Activated CD4-positive, alpha-beta T cell treated with anti-CD3 and anti-CD28 coated beads for 36 hours (primary cell): ENCODE measurements at places on chromosomes 16 and 17. TPM values are rescaled to one million over a fixed set of nuclear protein-coding genes. Genes with fewer than 3 reads are reported as not detected.
A peak's percentile ranks its signal among the peaks of the same experiment; 100 is the strongest.

GRCh38 chr17:35694906-35695305, 36.5 kb upstream of the RASL10B start:
- no peak overlapping the region for H3K27ac ChIP-seq
- H3K4me1 ChIP-seq, result peaks cover 2% of the 10 kb centered on the region
- H3K4me3 ChIP-seq, result no peak overlapping the region
- H3K36me3 ChIP-seq, result peaks cover 36% of the 10 kb centered on the region

- peak; percentile 72 for DNase-seq
- H3K4me3 ChIP-seq, result no peak overlapping the region
- no peaks in the 10 kb centered on the region for H3K4me1 ChIP-seq
- H3K36me3 ChIP-seq, result peaks cover 47% of the 10 kb centered on the region
These were observed 19.5 kb downstream of the ATP2A3 start for GRCh38 chr17:3944485-3945388.

GRCh38 chr16:9647981-9648701, 534.1 kb downstream of the GRIN2A start:
- H3K4me3 ChIP-seq, result no peak overlapping the region
- peaks cover 5% of the 10 kb centered on the region for H3K27me3 ChIP-seq
- H3K4me1 ChIP-seq, result no peaks in the 10 kb centered on the region
- H3K27ac ChIP-seq, result no peak overlapping the region

GRCh38 chr16:55477736-55478135, 1.3 kb upstream of the MMP2 start:
- H3K27ac ChIP-seq, result no peak overlapping the region
- peaks cover 46% of the 10 kb centered on the region for H3K27me3 ChIP-seq
- no peak overlapping the region for H3K4me3 ChIP-seq

DNA sequence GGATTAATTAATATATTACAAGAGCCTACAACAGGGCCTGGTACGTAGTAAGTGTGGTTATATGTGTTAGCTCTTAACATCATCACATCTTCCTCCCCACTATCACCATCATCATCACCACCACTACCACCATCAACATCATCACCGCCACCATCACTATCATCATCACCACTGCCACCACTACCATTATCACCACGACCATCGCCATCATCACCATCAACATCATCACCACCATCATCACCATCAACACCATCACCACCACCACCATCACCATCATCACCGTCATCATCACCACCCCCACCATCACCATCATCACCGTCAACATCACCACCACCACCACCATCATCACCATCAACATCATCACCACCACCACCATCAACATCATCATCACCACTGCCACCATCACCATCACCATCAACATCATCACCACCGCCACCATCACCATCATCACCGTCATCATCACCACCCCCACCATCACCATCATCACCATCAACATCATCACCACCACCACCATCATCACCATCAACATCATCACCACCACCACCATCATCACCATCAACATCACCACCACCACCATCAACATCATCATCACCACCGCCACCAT, 7.8 kb upstream of the IL4R start:
- no peaks in the 10 kb centered on the region for H3K4me1 ChIP-seq
- DNase-seq, result no peak
- H3K4me3 ChIP-seq, result no peak overlapping the region
- no peaks in the 10 kb centered on the region for H3K36me3 ChIP-seq

GRCh38 chr17:64128787-64129514, 993 bp downstream of the ERN1 start:
- peaks cover 12% of the 10 kb centered on the region for H3K36me3 ChIP-seq
- no peaks in the 10 kb centered on the region for H3K27me3 ChIP-seq
- H3K4me1 ChIP-seq, result peaks cover 61% of the 10 kb centered on the region

GRCh38 chr16:71423016-71423415, 18.8 kb downstream of the TLE7 start:
- no peak overlapping the region for H3K27ac ChIP-seq
- H3K4me3 ChIP-seq, result no peak overlapping the region
- no peak for DNase-seq
- no peaks in the 10 kb centered on the region for H3K4me1 ChIP-seq
- H3K36me3 ChIP-seq, result no peaks in the 10 kb centered on the region

GRCh38 chr17:36791150-36791941, 145.9 kb upstream of the LHX1 start:
- peaks cover 17% of the 10 kb centered on the region for H3K27me3 ChIP-seq
- no peak overlapping the region for H3K27ac ChIP-seq
- no peaks in the 10 kb centered on the region for H3K36me3 ChIP-seq
- DNase-seq, result no peak
- no peaks in the 10 kb centered on the region for H3K4me1 ChIP-seq

- H3K36me3 ChIP-seq, result no peaks in the 10 kb centered on the region
- no peak overlapping the region for H3K4me3 ChIP-seq
- no peak for DNase-seq
- no peaks in the 10 kb centered on the region for H3K4me1 ChIP-seq
These were observed 11.9 kb upstream of the TM4SF5 start for GRCh38 chr17:4759776-4760236.

GRCh38 chr17:49965524-49965909, 3.5 kb upstream of the DLX4 start:
- H3K36me3 ChIP-seq, result no peaks in the 10 kb centered on the region
- H3K4me1 ChIP-seq, result peaks cover 29% of the 10 kb centered on the region
- DNase-seq, result no peak
- H3K27me3 ChIP-seq, result peaks cover 74% of the 10 kb centered on the region

DNA sequence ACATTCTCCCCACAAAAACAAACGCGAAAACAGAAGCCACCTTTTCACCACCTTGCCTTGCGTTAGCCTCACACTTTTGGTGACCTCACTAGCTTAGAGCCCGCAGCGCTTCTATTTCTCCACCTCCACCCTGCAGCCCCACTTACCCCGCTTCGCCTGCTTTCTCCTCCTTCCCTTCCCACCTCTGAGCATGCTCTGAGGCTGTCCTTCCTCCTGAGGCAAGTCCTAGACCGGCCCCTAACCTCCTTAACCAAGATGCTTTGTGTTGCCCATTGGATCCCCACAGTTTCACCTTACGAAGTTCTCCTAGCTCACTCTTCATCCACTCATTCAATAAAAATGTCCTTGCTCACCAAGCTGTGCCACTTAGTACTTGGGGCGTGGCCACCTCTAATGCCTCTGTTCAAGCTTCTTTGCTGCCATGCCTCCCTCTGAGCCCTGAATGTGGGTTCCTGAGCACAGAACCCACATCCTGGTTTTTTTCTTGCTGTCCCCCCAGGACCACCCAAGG, 1.3 kb downstream of the GNGT2 start:
- no peaks in the 10 kb centered on the region for H3K27me3 ChIP-seq
- H3K36me3 ChIP-seq, result peaks cover 19% of the 10 kb centered on the region
- H3K4me3 ChIP-seq, result peak overlapping the region; percentile 86
- H3K4me1 ChIP-seq, result peaks cover 50% of the 10 kb centered on the region
- DNase-seq, result no peak
- peak overlapping the region; percentile 97 for H3K27ac ChIP-seq

GRCh38 chr17:57629470-57629869, 115.6 kb downstream of the CCDC182 start:
- no peak overlapping the region for H3K4me3 ChIP-seq
- H3K27me3 ChIP-seq, result no peaks in the 10 kb centered on the region
- H3K36me3 ChIP-seq, result peaks cover 28% of the 10 kb centered on the region
- no peak overlapping the region for H3K27ac ChIP-seq
- H3K4me1 ChIP-seq, result no peaks in the 10 kb centered on the region
- DNase-seq, result no peak

- no peak for DNase-seq
- no peak overlapping the region for H3K4me3 ChIP-seq
- H3K4me1 ChIP-seq, result peaks cover 32% of the 10 kb centered on the region
- H3K27ac ChIP-seq, result no peak overlapping the region
- H3K36me3 ChIP-seq, result no peaks in the 10 kb centered on the region
- H3K27me3 ChIP-seq, result no peaks in the 10 kb centered on the region
These were observed 22.1 kb downstream of the MYO18A start for GRCh38 chr17:29158096-29158487.

- peaks cover 47% of the 10 kb centered on the region for H3K36me3 ChIP-seq
- H3K4me1 ChIP-seq, result peaks cover 37% of the 10 kb centered on the region
- DNase-seq, result no peak
- H3K4me3 ChIP-seq, result no peak overlapping the region
- no peaks in the 10 kb centered on the region for H3K27me3 ChIP-seq
These were observed 77.0 kb downstream of the CYTH1 start for GRCh38 chr17:78705071-78705470.

GRCh38 chr17:596287-596686, 118.4 kb downstream of the VPS53 start:
- no peak overlapping the region for H3K4me3 ChIP-seq
- no peak for DNase-seq
- no peaks in the 10 kb centered on the region for H3K27me3 ChIP-seq

DNA sequence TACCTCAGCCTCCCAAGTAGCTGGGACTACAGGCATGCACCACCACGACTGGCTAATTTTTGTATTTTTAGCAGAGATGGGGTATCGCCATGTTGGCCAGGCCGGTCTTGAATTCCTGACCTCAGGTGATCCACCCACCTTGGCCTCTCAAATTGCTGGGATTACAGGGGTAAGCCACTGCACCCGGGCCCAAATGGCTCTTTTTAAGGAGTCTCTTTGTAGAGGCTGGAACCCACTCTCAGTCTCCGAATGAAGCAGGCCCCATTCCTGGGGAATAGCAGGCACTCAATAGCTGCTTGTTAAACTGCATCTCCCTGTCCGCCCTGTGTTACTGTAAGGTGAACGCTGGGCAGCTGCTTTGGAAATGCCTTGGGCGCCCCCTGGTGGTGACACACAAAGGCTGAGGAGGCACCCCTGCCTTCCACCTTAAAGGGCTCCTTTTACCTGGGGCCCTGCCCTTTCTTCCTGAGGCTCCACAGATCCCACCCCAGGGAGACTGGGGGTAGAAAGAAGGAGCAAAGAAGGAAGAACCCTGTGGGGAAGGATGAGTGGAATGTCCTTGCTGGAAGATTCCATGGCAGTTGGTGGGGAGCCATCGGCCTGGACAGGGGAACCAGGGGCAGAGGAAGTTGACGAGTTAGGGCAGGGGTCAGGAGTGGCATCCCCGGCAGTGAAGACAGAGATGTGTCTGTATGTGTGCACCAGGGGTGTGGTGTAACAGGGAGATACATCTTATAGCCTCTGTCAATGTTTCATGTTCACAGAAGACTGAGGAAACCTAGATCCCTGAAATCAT, 6.1 kb upstream of the SP2 start:
- no peak overlapping the region for H3K27ac ChIP-seq
- peak; percentile 96 for DNase-seq
- H3K4me3 ChIP-seq, result no peak overlapping the region
- H3K4me1 ChIP-seq, result peaks cover 23% of the 10 kb centered on the region
- no peaks in the 10 kb centered on the region for H3K27me3 ChIP-seq

GRCh38 chr17:6019959-6020358, 50.2 kb upstream of the WSCD1 start:
- H3K4me3 ChIP-seq, result no peak overlapping the region
- peak; percentile 12 for DNase-seq
- peaks cover 7% of the 10 kb centered on the region for H3K4me1 ChIP-seq
- no peaks in the 10 kb centered on the region for H3K36me3 ChIP-seq

GRCh38 chr16:8236816-8237215, 353.5 kb downstream of the TMEM114 start:
- no peaks in the 10 kb centered on the region for H3K27me3 ChIP-seq
- H3K4me3 ChIP-seq, result no peak overlapping the region
- no peaks in the 10 kb centered on the region for H3K36me3 ChIP-seq
- no peaks in the 10 kb centered on the region for H3K4me1 ChIP-seq
- no peak overlapping the region for H3K27ac ChIP-seq
- no peak for DNase-seq

DNA sequence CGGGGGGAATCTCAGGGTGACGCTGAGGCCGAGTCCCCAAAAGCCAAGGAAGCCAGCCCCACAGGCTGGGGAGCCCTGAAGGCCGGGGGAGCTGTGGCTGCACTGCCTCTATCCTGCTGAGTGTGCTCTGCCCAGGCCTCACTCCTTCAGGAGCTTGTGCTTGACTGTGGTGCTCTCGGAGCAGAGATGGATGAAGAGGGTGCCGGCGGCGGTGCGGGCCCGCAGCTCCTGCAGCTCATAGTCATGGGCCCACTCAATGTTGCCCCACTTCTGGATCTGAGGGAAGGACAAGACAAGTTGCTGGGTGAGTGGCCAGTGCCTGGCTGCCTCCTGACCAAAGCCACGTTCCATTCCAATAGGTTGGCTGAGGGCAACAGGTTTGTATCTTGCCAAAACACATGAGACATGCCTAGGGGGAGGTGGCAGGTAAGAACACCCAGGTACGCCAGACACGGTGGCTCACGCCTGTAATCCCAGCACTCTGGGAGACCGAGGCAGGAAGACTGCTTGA, 20.5 kb downstream of the ATPAF2 start:
- no peak overlapping the region for H3K27ac ChIP-seq
- H3K27me3 ChIP-seq, result no peaks in the 10 kb centered on the region
- H3K4me3 ChIP-seq, result no peak overlapping the region
- peaks cover 5% of the 10 kb centered on the region for H3K36me3 ChIP-seq

GRCh38 chr16:65722429-65722828, 600.6 kb upstream of the CDH11 start:
- H3K4me1 ChIP-seq, result no peaks in the 10 kb centered on the region
- H3K27me3 ChIP-seq, result no peaks in the 10 kb centered on the region
- H3K4me3 ChIP-seq, result no peak overlapping the region
- no peaks in the 10 kb centered on the region for H3K36me3 ChIP-seq

DNA sequence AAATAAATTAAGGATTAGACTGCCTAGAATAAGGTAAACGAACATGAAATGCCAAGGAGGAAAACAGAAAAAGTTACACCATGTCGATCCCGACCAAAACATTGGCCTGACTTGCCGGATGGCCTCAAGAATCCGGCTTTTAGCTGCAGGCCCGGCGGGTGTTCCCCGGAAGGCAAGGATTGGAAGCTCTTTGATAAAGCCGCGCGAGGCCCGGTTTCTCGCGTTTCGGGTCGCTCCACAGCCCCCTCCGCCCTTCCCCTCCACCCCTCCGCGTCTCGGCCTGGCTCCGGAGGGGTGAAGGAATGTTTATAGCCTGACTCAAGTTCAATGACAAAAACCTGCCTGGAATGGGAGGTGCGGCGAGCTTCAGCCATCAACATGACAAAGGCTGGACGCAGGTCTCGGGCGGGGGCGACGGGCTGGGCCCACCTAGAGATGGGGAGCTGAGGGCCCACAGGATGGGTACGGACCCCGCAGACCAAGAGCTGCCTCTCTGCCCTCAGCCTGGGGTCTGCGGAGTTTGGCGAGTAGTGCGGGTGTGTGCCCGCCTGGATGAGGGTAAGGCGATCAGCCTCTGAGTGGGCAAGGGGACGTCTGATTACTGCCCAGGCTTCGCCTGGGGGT, 2.6 kb downstream of the PRAC1 start:
- H3K4me1 ChIP-seq, result peaks cover 31% of the 10 kb centered on the region
- H3K4me3 ChIP-seq, result no peak overlapping the region
- H3K27me3 ChIP-seq, result peaks cover 75% of the 10 kb centered on the region
- DNase-seq, result peak; percentile 27

- H3K27ac ChIP-seq, result no peak overlapping the region
- peaks cover 7% of the 10 kb centered on the region for H3K27me3 ChIP-seq
- no peak for DNase-seq
- H3K36me3 ChIP-seq, result no peaks in the 10 kb centered on the region
- H3K4me3 ChIP-seq, result no peak overlapping the region
These were observed 270.6 kb downstream of the HAPSTR1 start for GRCh38 chr16:9362050-9362449.

RASD1 gene
- total RNA-seq, result 0.21 TPM

CSH1 gene
- not detected for total RNA-seq

ABCC11 gene
- total RNA-seq, result 0.07 TPM

C1QTNF8 gene
- not detected for total RNA-seq

TSPAN10 gene
- total RNA-seq, result 0.35 TPM

TAOK2 gene
- 24.4 TPM for total RNA-seq

SCIMP gene
- total RNA-seq, result not detected

NHLRC4 gene
- 0.19 TPM for total RNA-seq

ANKRD13B gene
- total RNA-seq, result 17.3 TPM

CETP gene
- 0.14 TPM for total RNA-seq

EPOP gene
- total RNA-seq, result 31.8 TPM

APOH gene
- not detected for total RNA-seq

CHD9NB gene
- total RNA-seq, result 0.14 TPM

TBC1D3K gene
- not detected for total RNA-seq

PABPN1L gene
- total RNA-seq, result not detected

PYY gene
- total RNA-seq, result not detected

ZFP3 gene
- 2.2 TPM for total RNA-seq
